ENCODE measurements at places on chromosomes 4 and X. TPM values are rescaled to one million over a fixed set of nuclear protein-coding genes. Genes with fewer than 3 reads are reported as not detected.

DNA sequence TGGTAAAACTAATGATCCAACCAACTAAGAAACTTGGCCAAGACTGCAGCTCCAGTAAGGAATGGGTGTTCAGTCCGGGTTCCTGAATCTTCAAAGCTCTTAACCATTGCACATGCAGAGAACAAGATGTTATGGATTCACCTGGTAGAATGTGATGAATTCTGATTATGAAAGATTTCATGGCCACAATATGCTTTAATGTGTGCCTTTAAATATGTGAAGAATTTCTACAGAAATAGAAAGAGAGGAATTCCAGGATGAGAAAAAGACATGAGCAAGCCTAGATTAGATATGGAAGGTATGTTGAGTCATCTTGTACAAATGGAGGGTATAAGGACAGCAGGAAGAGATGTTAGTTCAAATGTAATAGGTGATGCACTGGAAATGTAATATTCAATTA is 472.2 kb upstream of the TENM3 start:
- no peak for DNase-seq

DNA sequence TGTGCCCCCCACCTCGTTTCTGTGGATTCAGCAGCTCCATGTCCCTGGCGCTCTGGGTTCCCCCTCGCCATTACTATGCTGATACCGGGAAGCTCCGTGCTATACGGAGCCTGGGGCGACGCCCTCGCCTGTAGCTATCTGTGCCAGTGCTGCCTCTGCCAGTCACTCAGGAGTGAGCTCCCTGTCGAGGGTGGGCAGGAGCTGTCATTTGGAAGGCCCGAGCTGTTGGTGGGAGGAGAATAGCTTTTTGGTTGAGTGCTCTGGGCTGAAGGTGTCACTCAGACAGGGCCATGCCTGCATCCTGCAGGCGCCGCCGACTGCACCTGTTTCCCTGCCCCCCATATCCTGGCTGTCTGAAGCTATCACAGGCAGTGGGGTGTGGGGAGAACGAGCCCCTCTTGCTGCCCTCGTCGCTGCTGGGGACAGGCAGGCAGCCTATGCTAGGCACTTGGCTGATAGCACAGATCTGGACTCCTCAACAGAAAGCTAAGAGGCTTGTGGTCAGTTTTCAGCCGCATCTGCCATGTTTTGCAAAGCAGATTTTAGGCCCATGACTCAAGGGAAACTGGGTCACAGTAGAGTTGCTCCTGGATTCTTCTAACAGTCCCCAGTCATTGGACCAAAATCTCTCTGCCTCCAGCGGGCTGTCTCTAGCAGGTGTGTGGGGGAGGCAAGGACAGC is 31.8 kb downstream of the CPLX1 start:
- DNase-seq: no peak

GRCh38 chr4:139676913-139677585 is 11.4 kb downstream of the MGST2 start:
- no peak for DNase-seq

The DUSP9 gene
- polyA plus RNA-seq: 1.3 TPM

Measured in A549 (cell line).